ENCODE measurements at places on chromosomes 1 and 21.

- H3K27ac ChIP-seq, result no peak overlapping the region
- H3K4me3 ChIP-seq, result no peak overlapping the region
- no peaks in the 10 kb centered on the region for H3K36me3 ChIP-seq
- H3K4me1 ChIP-seq, result no peaks in the 10 kb centered on the region
Measured at GRCh38 chr1:70090875-70091274, 114.5 kb downstream of the LRRC40 start.

DNA sequence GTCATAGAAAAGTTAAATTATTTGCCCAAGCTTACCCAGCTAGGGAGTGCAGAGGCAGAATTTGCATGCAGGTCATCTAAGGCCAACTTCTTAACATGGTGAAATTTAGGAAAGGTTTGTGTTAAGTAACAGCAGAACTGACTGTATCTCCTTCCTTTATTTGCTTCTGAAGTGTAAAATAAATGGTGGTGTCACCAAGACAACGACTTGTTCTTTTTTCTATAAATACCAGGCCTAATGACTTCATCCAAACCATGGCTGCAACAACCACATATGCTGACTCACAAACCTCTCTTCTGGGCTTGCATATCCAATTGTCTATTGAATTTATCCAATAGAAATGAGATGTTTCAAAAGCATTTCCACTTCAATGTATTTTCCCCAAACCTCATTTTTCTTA is 19.1 kb downstream of the COL24A1 start:
- no peak for DNase-seq
- H3K27me3 ChIP-seq, result no peaks in the 10 kb centered on the region
- no peaks in the 10 kb centered on the region for H3K4me1 ChIP-seq
- H3K27ac ChIP-seq, result no peak overlapping the region
- no peaks in the 10 kb centered on the region for H3K36me3 ChIP-seq

DNA sequence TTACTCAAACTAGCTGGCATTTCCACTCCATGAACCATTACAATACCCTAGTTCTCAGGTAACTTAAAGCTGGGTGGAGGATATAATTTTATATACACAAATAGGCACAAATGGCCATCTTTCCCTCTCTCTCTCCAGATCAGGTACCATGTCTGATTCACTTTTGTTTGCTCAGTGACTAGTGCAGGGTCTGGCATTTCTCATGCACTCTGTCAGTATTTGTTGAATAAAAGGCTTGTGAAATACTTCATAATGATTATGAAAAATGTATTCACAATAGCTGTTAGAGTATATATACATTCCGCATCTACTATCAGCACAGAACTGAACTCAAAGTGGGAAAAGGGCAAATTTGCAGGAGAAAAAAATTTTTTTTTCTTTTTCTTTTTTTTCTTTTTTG is 510.2 kb upstream of the USP24 start:
- no peak overlapping the region for H3K27ac ChIP-seq
- H3K4me3 ChIP-seq, result no peak overlapping the region
- H3K4me1 ChIP-seq, result no peaks in the 10 kb centered on the region
- H3K36me3 ChIP-seq, result no peaks in the 10 kb centered on the region
- DNase-seq, result no peak

GRCh38 chr21:42140196-42140934 is 69.2 kb downstream of the UMODL1 start:
- H3K4me3 ChIP-seq, result no peak overlapping the region
- peaks cover 6% of the 10 kb centered on the region for H3K27me3 ChIP-seq

DNA sequence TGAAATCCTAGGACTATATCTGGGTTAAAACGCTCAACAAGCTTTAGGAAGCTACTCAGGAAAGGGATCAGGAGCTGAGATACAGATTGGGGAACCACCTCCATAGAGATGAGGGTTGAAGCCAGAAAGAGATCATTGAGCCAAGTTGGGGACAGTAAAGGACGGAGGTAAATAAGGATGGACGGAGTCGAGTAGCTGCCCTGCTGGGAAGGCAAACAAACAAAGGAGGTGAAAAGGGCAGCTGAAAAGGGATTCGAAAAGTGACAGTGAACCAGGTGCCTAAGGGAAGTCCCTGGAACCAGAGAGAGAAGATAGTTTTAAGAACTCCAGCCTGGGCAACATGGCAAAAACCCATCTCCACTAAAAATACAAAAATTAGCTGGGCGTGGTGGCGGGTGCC is 6.3 kb upstream of the CAMSAP2 start:
- DNase-seq, result no peak
- no peaks in the 10 kb centered on the region for H3K36me3 ChIP-seq
- peaks cover 8% of the 10 kb centered on the region for H3K27me3 ChIP-seq
- H3K27ac ChIP-seq, result no peak overlapping the region
- peaks cover 3% of the 10 kb centered on the region for H3K4me1 ChIP-seq
- no peak overlapping the region for H3K4me3 ChIP-seq
